GF-D8 (cell line): ENCODE measurements at places on chromosomes 2 and 18.

- DNase-seq = no peak
These were observed 111.1 kb downstream of the AP1S3 start for GRCh38 chr2:223725986-223726970.

DNA sequence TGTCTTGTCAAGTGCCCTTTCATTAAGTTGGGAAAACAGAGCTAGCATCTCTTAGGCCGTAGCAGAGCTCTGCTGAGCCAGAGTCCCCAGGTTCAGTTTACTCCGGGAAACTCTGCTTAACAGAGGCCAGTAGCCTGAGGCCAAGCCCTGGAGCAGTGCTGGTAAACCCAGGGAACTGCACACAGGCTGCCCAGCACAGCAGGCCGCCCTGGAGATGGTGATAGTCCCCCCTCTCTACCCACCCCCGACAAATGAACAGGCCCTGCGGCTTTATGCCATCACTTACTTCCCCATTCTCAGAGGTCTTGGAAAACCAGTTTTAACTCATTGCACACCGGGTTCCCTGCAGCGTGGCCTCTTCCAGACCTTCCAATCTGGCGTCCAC, 3.5 kb downstream of the CNNM4 start:
- DNase-seq = peak; percentile 49

DNA sequence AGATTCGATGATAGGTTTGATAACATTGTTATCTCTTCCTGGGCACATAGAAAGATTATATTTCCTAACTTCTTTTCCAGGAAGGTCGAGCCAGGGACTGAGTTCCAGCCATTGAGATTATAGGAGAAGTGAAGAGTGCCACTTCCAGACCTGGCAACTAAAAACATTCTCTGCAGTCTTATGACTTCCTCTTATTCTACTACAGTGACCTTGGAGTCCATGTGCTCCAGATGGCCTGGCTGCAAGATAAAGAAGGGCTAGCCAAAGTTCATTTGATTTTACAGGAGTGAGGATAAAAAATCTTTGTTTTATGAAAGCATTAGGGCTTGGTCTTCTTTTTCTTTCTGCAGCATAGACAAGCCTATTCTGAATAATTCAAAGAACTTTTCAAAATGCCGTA, 363.0 kb downstream of the FSIP2 start:
- peak; percentile 82 for DNase-seq

DNA sequence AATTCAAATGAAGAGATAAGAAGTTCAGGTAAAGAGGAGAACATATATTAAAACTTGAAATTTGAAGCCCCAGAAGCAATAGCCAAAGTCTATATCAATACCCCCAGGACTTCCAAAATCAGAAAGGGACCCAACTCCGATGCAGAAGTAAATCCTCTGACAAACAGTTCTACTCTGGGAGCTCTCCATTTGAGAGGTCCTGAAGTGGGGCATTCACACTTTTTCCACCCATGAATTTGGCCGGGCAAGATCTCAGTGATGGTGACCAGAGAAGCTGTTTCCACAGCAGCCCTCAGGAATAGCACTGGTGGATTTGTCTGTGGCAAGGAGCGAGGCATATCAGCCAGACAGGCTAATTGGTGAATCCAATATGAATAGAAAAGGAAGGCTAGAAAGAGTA, 313.6 kb upstream of the MC4R start:
- DNase-seq = no peak

GRCh38 chr2:133497270-133497893, 70.9 kb downstream of the NCKAP5 start:
- DNase-seq = no peak

- DNase-seq = peak; percentile 31
These were observed 21.3 kb downstream of the NOL10 start for GRCh38 chr2:10668402-10669012.

DNA sequence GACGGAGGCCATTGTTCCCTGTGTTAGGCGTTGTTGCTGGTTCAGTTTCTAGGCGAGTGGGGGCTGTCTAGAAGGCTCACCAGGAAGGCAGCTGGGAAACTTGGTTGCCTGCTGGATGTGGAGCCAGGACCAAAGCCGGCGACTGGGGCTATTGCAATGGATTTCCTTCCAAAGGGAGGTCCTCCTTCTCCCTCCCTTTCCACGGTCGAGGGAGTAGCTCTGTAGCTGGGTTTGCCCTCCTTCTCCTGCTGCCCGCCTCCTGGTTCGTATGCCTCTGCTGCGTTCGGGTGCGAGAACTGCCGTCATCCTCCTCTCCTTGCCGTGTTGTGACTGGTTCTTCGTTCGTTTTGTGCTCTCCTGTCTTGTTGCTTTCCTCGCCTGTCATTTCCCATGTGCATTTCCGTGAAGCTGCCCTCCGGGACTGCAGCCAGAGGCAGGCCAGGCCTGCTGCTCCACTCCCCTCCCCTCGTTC, 203.4 kb downstream of the NEDD4L start:
- no peak for DNase-seq

DNA sequence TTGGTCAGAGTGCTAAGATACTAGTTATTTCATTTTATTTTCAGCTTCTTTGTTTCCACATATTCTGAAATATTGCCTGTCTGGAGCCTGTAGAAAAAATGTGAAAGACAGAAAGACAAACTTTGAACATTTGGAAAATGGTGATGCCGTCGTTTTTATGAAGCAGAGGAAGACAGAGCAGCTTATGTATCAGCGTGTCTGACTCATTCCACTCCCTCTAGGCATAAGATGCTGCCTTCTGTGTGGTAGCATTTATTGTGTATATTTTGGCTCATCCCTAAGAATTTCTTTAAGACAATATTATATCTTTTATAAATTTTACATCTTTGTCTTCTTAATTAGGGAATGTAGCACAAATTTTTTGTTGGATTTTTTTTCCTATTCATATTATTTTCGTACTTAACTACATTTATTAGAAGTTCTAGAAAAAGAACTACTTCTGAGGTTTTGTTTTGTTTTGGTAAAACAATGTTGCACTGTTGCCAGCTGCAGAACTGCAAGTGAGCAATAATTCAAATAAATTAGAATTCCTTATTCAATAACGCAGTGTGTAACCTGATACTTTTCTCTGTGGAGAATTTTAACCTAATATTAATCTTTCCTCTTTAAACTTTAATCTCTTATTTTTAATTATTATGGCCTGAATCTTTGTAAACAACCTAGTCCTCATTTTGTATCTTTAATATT, 300.4 kb downstream of the ZNF407 start:
- DNase-seq = no peak

- no peak for DNase-seq
These were observed 50.8 kb downstream of the EPG5 start for GRCh38 chr18:45916302-45916701.

- no peak for DNase-seq
These were observed 183.1 kb downstream of the MYCN start for GRCh38 chr2:16123421-16123820.

GRCh38 chr18:24214913-24215312, 76.1 kb downstream of the CABYR start:
- DNase-seq = no peak

GRCh38 chr18:55336438-55337100, 251.4 kb downstream of the TCF4 start:
- DNase-seq = no peak

- DNase-seq = no peak
These were observed 70.0 kb downstream of the NAB1 start for GRCh38 chr2:190718652-190719526.
